ENCODE measurements at places on chromosomes 6 and 20. TPM values are rescaled to one million over a fixed set of nuclear protein-coding genes. Genes with fewer than 3 reads are reported as not detected.

The TREM2 gene
- 91.0 TPM for polyA plus RNA-seq

The SULF2 gene
- polyA plus RNA-seq, result 44.0 TPM

The HSPA1A gene
- 103 TPM for polyA plus RNA-seq

The EPPIN gene
- polyA plus RNA-seq, result not detected

The TCP11 gene
- not detected for polyA plus RNA-seq

The TOX2 gene
- polyA plus RNA-seq, result 0.96 TPM

The SLC52A3 gene
- polyA plus RNA-seq, result 0.02 TPM

The COL9A1 gene
- polyA plus RNA-seq, result not detected

The BMP5 gene
- polyA plus RNA-seq, result not detected

The TUBB gene
- polyA plus RNA-seq, result 1,634 TPM

The PCSK2 gene
- polyA plus RNA-seq, result not detected

The FNDC1 gene
- not detected for polyA plus RNA-seq

The SYNGAP1 gene
- 3.2 TPM for polyA plus RNA-seq

The ZNF292 gene
- polyA plus RNA-seq, result 6.1 TPM

The FRK gene
- polyA plus RNA-seq, result 1.4 TPM

The LCA5 gene
- polyA plus RNA-seq, result 0.63 TPM

The PRL gene
- not detected for polyA plus RNA-seq

The FERMT1 gene
- polyA plus RNA-seq, result 204 TPM

The LTA gene
- not detected for polyA plus RNA-seq

The RFX6 gene
- polyA plus RNA-seq, result not detected

The TCF15 gene
- not detected for polyA plus RNA-seq

The TDRD6 gene
- polyA plus RNA-seq, result 0.01 TPM

The DEFB118 gene
- polyA plus RNA-seq, result not detected

The MCHR2 gene
- not detected for polyA plus RNA-seq

The TPD52L1 gene
- polyA plus RNA-seq, result 171 TPM

The SAMD5 gene
- polyA plus RNA-seq, result 0.87 TPM

The ADGRB3 gene
- not detected for polyA plus RNA-seq

The SLC22A16 gene
- not detected for polyA plus RNA-seq

The CCM2L gene
- not detected for polyA plus RNA-seq

The MACROD2 gene
- 0.32 TPM for polyA plus RNA-seq

The OPRM1 gene
- polyA plus RNA-seq, result not detected

Measured in mammary epithelial cell (primary cell).